ENCODE measurements at places on chromosomes 7 and 10.

- no peak for DNase-seq
These were observed 12.1 kb downstream of the TFR2 start for GRCh38 chr7:100629117-100629716.

- no peak for DNase-seq
These were observed 62.3 kb downstream of the RAMP3 start for GRCh38 chr7:45219801-45220435.

- DNase-seq = peak; percentile 47
These were observed 168.2 kb downstream of the SND1 start for GRCh38 chr7:127819975-127820731.

- no peak for DNase-seq
These were observed 42.1 kb downstream of the GSDME start for GRCh38 chr7:24715171-24715570.

DNA sequence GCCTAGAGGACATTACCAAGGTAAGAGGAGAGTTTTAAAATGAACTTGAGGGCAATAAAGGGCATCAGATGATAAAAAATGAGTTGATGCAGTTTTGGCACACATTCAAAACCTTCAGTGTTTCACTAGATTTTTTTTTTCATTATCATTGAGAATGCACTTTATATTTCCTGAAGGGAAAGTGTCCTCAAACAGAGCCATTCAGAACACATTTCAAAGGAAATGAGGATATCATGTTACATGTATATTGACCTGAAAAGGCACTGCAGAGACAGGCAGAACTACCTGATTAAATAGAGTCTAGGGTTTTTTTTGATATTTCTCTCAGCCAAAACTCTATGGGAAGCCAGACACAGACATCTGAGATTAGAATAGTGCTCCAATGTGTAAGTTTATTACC lies 454.0 kb downstream of the NEBL start:
- DNase-seq = no peak

GRCh38 chr10:78211561-78212051 lies 177.9 kb downstream of the RPS24 start:
- DNase-seq = peak; percentile 14

DNA sequence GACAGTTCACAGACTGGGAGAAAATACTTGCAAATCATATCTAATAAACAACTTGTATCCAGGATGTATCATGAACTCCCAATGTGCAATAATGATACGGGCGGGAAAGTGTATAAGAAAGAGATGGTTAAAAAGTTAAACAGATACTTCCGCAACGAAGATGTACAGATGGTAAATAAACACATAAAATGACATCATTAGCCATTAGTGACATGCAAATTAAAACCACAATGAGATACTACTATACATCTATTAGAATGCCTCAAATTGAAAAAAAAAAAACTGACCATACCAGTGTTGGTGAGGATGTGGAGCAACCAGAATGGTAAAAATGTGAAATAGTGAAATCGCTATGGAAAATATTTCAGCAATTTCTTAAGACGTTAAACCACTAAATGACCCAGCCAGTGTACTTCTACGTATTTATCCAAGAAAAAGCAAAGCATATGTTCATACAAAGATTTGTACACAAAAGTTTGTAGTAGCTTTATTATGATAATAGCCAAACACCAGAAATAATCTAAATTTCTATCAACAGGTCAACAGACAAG lies 83.5 kb downstream of the IPMK start:
- no peak for DNase-seq

DNA sequence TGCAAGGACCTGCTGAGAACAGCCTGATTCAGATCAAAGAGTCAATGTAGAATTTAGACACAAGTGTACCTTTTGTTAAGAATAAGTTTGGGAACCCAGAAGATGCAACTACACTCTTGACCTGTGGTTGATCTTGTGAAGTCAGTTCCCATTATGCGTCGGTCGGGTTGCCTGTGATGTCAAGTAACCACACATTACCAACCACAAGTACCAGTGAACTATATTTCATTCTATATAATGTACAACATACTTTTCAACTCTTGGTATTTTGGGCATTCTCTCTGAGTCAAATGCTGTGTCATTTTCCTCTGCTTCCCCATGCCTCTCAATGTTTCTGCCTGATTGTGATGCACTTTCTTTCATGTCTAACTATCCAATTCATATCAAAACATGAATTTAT lies 426.2 kb downstream of the ETV1 start:
- no peak for DNase-seq

DNA sequence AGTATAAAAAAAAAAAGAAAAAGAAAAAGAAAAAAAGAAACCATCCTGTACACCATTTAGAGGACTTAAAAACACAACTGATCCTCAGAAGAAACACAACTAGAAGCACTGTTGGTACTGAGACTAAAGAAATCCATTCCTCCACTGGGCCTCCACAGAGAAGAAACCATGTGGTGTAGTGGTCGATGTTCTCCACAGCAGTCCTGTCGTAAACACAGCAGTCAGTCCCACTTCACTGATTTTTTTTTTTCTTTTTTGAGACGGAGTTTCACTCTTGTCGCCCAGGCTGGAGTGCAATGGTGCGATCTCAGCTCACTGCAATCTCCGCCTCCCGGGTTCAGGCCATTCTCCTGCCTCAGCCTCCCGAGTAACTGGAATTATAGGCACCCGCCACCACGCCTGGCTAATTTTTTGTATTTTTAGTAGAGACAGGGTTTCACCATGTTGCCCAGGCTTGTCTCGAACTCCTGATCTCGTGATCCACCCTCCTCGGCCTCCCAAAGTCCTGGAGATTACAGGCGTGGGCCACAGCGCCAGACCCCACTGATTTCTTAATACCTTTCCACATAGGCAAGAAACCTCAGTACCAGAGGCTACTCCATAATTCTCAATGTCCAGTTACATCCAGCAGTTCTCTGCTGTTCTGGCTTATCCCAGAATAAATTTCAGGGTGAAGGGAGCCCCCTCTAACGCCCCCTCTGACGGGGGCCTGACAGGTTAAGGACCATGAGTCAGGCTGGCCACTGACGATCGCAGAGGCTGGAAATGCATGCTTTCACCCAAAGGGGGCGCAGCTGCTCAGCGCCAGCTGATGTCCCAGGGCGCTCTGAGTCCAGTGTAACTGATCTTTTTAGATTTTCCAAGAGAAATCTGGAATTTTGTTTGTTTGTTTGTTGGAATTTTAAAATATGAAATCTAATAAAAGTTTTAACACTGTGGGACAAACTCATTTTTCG lies 24.8 kb upstream of the FFAR4 start:
- no peak for DNase-seq

- DNase-seq = no peak
These were observed 488.8 kb upstream of the ZMIZ1 start for GRCh38 chr10:78579995-78580394.

GRCh38 chr7:110800984-110801383 lies 289.9 kb upstream of the LRRN3 start:
- DNase-seq = no peak

DNA sequence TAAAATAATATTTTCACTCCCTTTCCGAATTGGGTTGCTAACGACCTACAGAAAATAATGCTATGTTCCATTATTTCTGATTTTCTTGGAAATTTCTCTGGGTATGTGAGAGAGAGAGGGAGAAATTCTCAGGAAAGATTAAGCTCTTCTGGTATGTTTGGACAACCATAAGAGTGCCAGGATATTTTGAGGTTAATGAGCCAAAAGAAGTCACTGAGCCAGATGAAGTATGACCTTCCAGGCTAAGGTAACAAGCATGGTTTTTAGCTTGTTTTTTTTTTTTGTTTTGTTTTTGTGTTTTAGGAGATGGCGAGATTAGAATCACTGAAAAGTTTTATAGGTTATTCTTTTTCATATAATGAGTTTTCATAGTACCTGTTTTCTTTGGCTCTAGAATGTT lies 171.0 kb upstream of the FOXP2 start:
- no peak for DNase-seq

- DNase-seq = no peak
These were observed 3.5 kb downstream of the EGFR start for GRCh38 chr7:55022002-55022985.

- no peak for DNase-seq
These were observed 31.8 kb downstream of the SMURF1 start for GRCh38 chr7:99112097-99112496.

GRCh38 chr7:5596046-5596895 lies 172.6 kb upstream of the TNRC18 start:
- peak; percentile 83 for DNase-seq

GRCh38 chr10:91251430-91252056 lies 31.1 kb downstream of the PCGF5 start:
- no peak for DNase-seq

DNA sequence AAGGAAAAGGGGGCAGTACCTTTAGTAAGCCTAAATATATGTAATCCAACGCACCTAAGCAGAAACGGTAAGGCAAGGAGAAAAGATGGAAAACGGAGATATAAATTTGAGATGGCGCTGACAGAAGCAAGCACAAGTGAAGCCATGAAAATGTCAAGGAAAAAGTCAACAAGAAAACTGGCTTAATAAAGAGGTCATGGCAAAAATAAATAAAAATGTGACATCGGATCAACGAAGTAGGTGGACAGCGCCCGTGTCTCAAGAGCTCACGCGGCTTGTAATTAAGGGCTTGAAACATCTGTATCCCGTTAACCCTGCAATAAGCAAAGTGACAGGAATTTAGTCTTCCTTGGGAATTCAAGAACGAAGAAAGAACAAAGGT lies 611 bp downstream of the NDUFA5 start:
- no peak for DNase-seq

GRCh38 chr10:132641966-132642731 lies 104.6 kb downstream of the INPP5A start:
- DNase-seq = no peak

DNA sequence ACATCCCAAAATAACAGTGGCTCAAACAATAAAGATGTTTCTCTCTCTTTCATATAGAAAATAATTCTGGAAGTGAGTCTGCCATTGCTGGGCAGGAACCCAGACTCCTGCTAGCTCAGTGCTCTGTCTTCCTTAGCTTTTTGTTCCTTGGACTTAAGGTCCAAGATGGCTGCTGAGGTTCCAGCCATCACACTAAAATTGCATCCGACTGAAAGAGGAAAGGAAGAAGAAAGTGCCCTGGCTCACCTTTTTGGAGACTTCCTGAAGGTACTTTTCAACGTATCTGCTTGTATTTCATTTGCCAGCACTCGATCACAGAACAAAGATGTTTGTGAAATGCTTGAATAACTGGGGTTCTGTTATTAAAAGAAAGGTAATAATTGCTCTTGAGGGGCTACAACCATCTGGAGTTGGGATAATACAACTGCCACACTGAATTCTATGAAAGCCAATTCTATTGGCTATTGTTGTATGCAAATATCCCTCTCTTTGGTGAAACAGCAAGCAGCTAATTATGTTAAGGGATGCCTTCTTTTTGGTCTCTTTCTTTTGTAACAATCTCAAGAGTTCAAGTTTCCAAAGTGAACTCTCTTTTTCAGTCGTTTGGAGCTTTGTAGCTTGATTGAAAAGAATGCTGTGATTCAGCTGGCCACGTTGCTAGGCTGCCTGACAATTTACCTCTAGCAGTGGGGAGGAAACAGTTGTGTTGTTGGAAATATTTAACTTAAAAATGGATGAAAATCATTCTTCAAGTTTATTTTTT lies 83.9 kb downstream of the BAMBI start:
- no peak for DNase-seq

DNA sequence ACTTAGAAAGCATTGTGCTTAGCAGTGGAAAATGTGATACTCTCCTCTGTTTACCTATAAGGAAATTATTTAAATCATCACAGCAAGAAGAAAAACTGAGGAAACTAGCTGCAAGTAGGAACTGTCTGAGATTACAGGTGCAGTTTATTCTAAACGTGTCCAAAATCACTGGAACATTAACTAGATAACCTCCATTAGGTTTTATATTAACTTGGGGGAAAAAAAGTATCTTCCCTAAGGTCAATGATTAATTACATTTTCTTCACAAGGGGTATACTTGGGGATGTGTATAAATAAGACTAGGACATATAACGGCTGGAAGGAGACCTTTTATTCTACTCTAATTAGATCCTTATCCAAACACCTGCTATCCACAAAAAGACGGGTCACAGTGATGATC lies 3.7 kb downstream of the GOT1 start:
- DNase-seq = no peak

- DNase-seq = peak; percentile 50
These were observed 37.0 kb upstream of the GLI3 start for GRCh38 chr7:42274053-42274452.

DNA sequence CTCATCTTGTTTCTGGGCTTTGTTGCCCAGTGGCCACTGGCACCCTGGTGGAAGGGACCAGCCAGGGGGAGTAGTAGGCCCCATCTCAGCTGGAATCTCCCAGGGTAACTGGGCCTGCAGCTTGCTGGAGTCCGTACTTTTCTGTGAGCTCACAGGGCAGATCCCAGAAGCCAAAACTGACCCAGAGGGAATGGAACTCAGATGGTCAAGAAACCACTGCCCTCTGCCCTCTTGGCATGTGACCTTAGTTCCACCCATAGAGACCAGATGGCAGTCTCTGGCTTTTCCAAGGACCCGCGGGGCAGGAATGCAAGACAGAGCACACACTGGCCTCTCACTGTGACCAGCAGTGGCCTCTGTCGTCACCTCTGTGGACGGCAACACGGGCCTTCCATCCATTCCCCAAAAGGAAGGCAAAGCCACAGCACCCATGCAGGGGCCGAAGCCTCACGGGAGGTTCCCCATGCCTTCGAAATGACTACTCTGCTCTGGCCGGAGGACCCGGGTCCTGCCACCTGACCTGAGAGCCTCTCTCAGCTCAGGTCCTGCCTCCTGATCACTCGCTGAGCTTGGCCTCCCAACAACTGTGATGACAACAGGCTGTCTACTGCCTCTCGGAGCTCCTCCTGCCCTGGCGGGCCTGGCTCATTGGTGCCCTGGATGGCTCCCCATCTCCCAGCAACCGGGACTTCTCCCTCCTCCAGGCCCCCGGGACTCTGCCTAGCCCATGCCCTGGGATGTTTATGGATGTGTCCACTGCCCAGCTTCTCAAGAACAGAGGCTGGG lies 29.9 kb downstream of the MYL10 start:
- DNase-seq = no peak

DNA sequence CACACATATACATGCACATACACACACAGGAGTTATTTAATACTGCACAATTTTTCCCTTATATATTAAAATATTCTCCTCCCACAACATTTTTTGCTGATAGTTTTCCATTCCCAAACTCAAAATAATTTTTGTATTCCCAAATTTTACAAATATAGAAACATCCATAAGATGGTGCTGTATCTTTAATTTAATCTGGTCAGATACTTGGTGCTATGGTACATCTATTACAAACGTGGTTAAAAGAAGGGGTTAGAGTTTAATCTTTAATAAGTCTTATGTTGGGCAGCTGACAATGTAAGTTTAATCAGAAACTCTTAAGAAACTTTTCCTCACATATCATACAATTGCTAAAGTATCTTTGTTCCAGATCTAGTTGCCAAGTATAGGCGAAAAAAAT lies 10.2 kb upstream of the CADPS2 start:
- DNase-seq = no peak

GRCh38 chr10:101367569-101368453 lies 13.8 kb downstream of the BTRC start:
- peak; percentile 71 for DNase-seq
